ENCODE measurements at places on chromosomes 7 and 10. TPM values are rescaled to one million over a fixed set of nuclear protein-coding genes. Genes with fewer than 3 reads are reported as not detected.

Gene C10orf105
- not detected for total RNA-seq

Gene STAG3
- total RNA-seq: 1.5 TPM

Gene LEP
- 0.40 TPM for total RNA-seq

Gene NUDT13
- 3.8 TPM for total RNA-seq

Gene ZNF783
- 16.9 TPM for total RNA-seq

Gene CLEC5A
- total RNA-seq: 0.33 TPM

Gene SPAM1
- total RNA-seq: not detected

Gene CAV2
- 331 TPM for total RNA-seq

Gene DYNC1I1
- 9.2 TPM for total RNA-seq

Gene DNAH11
- total RNA-seq: 9.9 TPM

Gene RNF148
- total RNA-seq: 1.4 TPM

Gene PRF1
- total RNA-seq: 2.7 TPM

Gene SMO
- total RNA-seq: 12.1 TPM

Gene GLI3
- 15.6 TPM for total RNA-seq

Gene IL6
- total RNA-seq: 3.7 TPM

Gene KDM7A
- total RNA-seq: 29.8 TPM

Gene BLVRA
- 28.5 TPM for total RNA-seq

Gene WEE2
- 0.79 TPM for total RNA-seq

Gene ACTR3C
- total RNA-seq: 17.9 TPM

Gene ZNF804B
- 49.1 TPM for total RNA-seq

Gene VPS37D
- 5.6 TPM for total RNA-seq

Gene KCNH2
- 0.81 TPM for total RNA-seq

Data from thyroid gland (tissue), 4 donors.